Osteoblast (primary cell): ENCODE measurements at places on chromosomes 2 and 18.

DNA sequence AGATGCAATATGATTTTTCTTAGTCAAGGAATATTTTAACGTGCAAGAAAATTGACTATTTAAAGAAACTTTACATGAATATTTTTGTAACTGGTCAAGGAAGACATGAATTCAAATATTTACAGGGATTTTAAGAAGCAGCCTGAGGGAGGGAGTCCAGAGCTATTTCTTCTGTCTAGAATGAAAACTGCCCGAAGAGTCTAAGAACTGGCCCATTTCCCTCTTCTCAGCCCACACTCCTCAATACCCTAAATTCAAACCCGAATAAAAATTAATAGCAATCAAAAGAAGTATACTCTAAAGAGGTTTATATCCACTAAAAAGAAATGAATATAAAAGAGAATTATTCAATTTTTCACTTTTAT is 6.5 kb upstream of the NDUFV2 start:
- no peak for DNase-seq

DNA sequence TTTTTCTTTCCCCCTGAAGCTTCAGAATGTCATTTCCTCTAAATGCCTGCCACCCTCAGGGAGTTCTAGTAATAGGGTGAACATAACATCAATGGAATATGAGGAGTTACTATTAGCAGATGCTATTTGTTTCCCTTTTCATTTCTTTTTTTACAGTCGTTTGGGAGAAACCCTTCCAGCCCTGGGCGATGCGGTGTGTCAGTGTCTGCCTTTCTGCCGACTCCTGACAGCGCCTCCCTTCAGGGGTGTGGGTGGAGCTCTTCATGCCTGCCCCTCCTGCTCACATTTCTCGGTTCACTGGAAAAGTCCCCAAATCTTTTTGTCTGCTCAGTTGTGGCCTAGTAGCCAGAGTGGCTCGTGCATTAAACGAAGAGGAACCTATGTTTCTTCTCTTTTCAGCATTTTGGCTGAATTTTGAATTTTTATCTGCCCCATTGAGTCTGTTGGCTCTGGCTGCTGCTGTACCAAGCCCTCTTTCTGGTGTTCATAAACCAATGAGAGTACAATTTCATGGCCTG is 72.3 kb downstream of the FMNL2 start:
- DNase-seq = no peak

- DNase-seq = no peak
Observed at GRCh38 chr18:74478880-74479279, 17.3 kb upstream of the CNDP2 start.

DNA sequence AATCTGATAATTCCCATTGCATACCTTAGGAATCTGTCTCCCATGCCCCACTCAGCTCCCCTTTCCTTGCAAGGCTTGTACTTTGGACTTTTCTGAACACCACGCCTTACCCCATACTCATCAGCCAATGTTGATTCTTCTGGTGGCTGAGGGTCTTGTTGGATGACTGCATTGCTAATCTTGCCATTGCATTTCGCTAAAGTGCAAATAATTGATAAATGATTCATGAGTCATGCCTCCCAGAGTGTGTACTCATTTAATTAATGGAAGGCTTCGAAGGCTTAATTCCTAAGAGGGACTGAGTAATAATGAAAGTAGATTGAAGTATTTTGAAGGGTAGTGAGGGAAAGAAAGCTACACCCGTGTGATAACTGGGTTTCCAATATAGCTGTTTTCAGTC is 28.0 kb upstream of the PPP1R1C start:
- no peak for DNase-seq

DNA sequence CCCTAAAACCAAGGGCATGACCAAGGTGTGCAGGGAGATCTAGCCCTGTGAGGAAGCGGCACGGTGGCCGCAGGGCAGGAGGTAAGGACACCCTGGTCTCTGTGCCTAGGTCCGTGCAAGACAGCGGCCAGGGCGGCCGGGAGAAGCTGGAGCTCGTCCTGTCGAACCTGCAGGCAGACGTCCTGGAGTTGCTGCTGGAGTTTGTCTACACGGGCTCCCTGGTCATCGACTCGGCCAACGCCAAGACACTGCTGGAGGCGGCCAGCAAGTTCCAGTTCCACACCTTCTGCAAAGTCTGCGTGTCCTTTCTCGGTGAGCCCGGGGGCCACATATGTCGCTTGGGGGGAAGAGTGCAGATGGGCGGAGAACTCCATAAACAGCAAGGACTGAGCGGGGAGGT is 235.4 kb downstream of the ATAD2B start:
- peak; percentile 87 for DNase-seq

DNA sequence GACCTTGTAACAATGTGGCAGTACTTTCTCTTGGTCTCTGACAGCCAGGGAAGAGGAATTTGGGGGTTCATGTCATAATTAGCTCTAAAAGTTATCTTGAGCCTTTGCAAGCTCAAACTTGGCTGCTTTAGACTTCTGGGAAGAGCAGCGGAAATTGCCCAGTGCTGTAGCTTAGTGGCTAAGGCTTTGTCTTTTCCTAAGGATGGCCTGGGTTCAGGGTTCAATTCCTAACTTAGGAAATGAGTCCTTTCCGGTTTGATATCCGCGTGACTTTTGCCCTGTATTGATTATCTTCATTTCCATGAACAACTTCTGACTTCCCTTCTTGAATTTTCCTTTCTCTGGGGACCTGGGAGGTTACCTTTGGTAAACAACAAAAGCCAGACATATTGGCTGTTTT is 961.0 kb downstream of the CNTNAP5 start:
- DNase-seq = no peak

DNA sequence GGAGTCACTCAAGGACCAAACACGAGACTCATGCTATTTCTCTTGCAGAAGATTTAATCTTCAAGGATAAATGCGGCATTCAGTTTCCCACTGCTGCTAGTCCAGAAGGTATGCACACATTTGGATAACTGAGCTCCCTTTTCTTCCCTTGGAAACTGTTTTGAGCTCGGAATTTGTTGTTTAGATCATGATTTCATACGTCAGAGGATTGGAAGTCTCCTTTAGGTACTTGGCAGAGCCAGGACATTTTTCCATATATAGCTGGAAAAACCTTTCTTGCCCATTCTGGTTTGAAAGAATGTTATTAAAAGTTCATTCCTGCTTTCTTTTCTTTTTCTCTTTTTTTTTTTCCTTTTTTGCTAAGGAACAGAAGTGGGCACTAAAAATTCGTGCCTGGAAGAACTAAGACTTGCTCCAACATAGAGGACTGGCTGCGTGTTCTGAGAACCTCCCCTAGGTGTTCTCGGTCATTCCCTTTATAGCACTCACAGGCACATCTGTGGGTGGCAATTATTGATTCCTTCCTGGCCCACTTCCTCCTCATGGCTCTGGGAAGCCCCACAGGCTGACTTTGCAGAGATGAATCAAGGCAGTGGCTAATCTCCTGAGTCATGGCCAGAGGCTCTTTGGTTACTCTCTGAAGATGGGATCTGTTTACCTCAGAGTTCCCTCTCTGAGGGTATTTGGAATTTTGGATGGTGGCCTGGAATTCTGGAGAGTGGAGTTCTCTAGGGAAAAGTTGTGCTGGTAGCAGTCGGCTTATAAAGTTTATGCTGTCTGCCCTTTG is 104.8 kb downstream of the PLCL1 start:
- DNase-seq = peak; percentile 80

DNA sequence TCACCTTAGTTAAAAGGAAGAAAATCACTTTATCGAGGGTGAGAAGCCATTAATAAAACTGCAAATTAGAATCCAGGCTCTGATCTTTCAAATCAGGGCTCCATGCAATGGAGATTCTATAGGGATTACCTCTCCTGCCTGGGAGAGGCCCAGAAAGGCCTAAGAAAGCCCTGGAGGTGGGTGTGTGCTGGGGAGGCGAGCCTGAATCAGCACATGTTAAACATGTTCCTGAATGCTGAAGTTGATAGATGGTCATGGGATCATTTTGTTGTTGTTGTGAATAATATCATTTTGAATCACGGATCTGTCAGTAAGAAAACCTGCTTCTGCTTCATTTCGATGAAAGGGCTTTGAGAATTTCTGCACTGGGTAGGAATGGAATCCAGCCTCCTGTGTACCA is 254.3 kb downstream of the ACKR3 start:
- no peak for DNase-seq

GRCh38 chr2:102672107-102672776 is 52.9 kb downstream of the SLC9A2 start:
- DNase-seq = peak; percentile 44

DNA sequence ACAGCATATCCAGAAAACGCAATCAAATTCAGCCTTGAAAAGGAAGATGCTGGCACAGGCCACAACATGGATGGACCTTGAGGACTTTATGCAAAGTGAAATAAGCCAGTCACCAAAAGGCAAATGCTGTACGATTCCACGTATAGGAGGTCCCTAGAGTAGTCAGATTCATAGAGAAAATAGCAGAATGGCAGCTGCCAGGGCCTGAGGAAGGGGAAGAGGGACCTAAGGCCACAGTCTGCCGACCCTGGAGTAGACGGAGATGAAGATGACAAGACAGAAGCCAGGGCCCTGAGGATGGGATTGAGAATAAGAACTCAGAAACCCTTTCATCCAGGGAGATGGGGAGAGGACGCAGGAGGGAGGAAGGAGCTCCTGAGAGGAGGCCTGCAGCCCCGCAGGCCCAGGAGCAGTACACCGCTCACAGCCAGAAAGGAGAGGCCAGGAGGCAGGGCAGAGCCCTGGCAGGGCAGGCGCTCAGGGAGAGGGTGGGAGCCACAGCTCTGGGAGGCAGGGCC is 8.1 kb upstream of the MTERF4 start:
- DNase-seq = no peak

- peak; percentile 51 for DNase-seq
Observed at GRCh38 chr2:218027426-218028188, 24.8 kb upstream of the TNS1 start.

DNA sequence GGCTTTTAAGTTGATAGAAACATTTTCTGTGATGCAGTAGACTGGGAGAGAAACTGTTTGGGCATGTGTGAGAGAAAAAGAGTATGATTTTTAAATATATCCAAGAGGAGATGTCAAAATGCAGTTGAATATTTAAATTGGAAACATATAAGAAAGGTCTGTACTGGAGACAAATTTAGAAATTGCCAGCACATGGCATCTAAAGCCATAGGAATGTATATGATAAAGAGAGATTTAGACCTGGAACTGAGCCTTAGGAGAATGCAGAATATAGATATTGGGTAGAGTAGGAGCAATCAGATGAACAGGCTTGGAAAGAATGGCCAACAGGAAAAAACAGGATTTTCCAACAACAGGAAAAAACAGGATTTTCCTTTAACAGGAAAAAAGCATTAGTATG is 680.8 kb downstream of the MBD2 start:
- no peak for DNase-seq

GRCh38 chr18:27824841-27825681 is 351.9 kb downstream of the CDH2 start:
- no peak for DNase-seq

- no peak for DNase-seq
Observed at GRCh38 chr2:166163775-166164174, 36.0 kb upstream of the SCN1A start.

- DNase-seq = peak; percentile 25
Observed at GRCh38 chr2:235553696-235554100, 59.9 kb downstream of the AGAP1 start.

DNA sequence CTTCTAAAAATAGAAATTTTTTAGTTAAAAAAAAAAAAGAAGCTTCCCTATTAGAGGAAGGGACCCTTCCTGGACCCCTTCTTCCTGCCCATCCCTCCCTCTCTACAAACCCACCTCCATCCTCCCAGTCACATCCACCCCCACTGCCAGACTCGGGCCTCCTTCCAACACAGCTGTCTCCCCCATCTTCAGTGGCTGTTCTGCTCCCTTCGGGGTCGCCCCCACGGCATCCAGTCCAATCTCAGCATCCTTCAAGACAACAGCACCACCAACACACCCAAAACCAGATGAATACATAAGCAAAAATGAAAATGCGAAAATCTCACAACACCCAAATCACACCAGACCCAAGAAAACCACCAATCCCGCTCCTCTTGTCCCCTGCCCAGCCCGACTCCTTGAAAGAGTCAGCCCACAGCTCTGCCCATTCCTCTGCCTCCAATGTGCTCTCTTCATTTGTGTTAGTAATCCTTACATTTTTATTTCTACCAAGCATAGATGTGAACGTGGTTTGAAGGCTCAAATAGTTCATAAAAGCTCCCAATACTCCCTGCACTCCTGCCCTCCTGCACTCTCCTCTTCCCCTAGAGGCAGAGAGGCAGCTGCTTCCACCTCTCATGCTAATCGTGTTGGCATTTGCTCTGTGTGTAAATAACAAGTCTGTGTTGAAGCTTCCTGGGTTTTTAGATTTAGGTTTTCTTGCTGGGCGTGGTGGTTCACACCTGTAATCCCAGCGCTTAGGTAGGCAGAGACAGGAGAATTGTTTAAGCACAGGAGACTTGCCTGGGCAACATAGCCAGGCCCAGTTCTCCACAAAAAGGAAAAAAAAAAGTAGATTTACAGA is 37.0 kb downstream of the MAL start:
- DNase-seq = no peak

GRCh38 chr2:102618452-102619413 is 620 bp upstream of the SLC9A2 start:
- peak; percentile 83 for DNase-seq

DNA sequence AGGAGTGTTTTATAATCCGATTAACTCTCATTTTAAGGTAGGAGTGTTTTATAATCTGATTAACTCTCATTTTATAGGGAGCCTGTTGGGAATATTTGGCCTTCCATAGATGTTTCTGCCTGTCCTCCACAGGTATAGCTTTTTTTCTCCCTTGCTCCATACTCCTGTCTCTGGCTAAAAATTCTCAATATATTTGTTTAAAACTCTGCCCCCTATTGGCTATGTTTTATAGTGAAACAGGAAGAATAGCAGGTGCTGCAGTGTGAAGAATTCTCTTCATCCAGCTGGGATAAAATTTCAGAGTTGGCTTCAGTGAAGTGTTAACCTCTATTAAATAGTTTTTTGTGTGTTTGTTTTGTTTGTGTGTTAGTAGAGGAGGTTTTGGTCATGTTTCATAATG is 1046.0 kb upstream of the TMEFF2 start:
- DNase-seq = no peak

GRCh38 chr2:40286721-40287120 is 165.2 kb downstream of the SLC8A1 start:
- DNase-seq = no peak

DNA sequence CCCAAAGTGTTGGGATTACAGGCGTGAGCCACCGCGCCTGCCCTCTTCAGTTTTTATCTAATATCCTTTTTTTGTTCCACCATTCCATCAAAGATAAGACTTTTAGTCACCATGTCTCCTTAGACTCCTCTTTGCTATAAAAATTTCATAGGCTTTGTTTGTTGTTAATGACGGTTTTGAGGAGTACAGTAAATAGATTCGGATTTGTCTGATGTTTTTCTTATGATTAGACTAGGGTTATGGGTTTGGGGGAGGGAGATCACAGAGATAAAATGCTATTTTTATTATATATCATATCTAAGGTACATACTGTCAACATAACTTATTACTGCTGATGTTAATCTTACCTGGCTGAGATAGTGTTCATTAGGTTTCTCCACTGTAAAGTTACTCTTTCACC is 6.2 kb downstream of the IL36B start:
- no peak for DNase-seq

DNA sequence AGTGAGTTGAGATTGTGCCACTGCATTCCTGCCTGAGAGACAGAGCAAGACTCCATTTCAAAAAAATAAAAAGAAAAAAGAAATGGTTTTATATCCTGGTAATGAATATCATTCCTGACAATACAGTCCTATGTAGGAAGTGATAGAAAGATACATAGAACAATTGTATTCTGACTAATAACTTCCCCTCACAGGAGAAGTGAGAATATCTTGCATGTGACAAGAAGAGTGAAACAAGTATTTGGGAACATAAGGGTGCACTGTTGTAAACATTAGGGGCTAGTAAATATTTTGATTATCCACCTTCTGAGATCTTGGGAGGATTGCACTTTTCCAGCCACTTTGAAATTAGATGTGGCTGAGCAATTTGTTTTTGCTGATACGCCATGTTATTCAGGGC is 40.7 kb downstream of the KLHL14 start:
- no peak for DNase-seq

GRCh38 chr2:127098711-127099110 is 8.2 kb downstream of the BIN1 start:
- peak; percentile 57 for DNase-seq
